ENCODE measurements at places on chromosomes 11 and 22.

GRCh38 chr11:130299978-130300377 is 14.7 kb downstream of the ZBTB44 start:
- no peak for DNase-seq

- DNase-seq, result peak; percentile 7
These were observed 9.7 kb upstream of the LRP5 start for GRCh38 chr11:68302670-68303069.

DNA sequence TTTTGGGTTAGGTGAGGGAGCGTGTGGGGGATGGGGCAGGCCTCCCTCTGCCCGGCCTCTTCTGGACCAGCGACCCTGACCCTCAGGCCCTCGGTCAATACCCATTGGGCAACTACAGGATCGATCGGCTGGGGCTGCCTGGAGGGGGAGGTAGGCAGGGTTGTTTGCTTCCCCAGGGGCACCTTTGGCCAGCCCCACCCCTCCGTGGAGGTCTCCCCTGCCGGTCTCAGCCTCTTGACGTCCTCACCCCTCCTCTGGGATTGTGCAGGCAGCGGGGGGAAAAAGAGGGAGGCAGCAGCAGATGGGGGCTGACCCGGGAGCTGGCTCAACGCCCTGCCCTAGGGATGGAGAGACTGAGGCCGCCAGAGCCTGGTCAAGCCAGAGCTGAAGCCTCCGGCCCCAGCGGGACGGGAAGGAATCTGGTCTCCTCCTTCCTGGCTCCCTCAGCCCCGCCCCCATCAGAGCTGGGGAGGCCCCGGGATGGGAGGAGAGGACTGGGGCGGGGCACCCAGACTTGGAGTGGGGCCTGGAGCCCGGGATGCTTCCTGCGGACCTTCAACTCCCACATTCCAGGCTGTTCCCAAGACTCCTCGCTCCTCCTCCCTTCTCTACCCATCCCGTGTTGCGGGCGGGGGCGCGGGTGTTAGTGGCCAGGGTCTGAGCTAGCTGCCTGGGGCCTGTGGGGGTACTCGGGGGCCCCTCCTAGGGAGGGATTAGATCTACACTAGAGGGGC is 14.4 kb upstream of the CDC42EP1 start:
- no peak for DNase-seq

- no peak for DNase-seq
These were observed 153.4 kb downstream of the CCDC34 start for GRCh38 chr11:27209562-27210005.

DNA sequence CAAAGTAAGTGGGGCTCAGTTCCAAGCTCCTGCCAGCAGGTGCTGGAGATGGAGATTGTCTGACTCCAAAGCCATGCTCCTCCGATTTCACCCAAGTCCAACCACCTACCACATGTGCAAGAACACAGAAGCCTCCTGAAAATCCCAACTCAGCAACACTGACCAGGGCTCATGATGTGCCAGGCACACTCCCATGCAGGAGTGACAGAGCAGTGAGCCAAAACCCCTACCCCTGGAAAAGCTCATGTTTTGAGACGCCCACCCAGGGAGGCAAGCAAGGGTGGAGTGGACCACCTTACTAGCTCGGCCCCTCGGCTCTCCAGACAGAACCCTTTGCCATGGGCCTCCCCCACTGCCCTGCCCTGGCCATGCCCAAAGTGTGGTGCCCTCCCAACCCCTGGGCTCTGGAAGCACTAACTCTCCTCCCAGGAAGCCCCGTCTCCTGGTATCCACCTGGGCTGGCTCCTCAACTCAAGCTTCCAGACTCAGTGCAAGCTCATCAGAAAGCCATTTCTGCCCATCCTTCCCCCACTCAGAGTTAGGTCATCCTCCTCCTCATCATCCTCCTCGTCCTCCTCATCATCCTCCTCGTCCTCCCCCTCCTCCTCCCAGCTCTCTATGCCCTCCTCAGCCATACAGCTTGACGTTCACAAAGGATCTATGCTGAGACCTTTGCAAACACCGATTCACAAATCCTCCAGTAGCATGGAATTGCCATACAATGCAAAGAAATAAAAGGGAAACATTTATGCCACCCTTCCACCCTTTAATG is 154.9 kb downstream of the MPPED1 start:
- no peak for DNase-seq

All from NCI-H2081 (cell line).